ENCODE measurements at places on chromosomes 11 and 22.

DNA sequence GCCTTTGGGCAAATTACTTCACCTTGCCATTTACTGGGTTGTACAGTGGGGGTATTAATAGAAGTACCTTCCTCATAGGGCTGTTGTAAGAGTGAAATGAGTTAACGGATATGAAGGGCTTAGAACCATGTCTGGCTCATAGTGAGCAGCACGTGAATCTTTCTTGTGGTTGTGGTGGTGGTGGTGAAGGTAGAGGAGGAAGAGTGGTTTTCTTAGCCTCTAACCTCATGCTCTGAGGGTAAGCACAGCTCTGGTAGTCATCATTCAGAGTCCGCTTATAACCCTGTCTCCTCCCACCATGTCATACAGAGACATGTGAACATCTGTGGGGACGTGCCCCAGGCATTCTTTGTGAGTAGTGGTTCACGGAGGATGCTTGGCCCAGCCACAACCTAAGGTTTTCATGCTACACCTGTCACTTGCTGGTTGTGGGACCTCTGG is 43.6 kb downstream of the TEAD1 start:
- H3K36me3 ChIP-seq, result no peaks in the 10 kb centered on the region
- no peak overlapping the region for H3K27ac ChIP-seq
- H3K27me3 ChIP-seq, result no peaks in the 10 kb centered on the region
- H3K4me1 ChIP-seq, result no peaks in the 10 kb centered on the region
- no peak overlapping the region for H3K4me3 ChIP-seq

GRCh38 chr11:125036933-125037332 is 26.2 kb upstream of the SLC37A2 start:
- no peaks in the 10 kb centered on the region for H3K36me3 ChIP-seq

DNA sequence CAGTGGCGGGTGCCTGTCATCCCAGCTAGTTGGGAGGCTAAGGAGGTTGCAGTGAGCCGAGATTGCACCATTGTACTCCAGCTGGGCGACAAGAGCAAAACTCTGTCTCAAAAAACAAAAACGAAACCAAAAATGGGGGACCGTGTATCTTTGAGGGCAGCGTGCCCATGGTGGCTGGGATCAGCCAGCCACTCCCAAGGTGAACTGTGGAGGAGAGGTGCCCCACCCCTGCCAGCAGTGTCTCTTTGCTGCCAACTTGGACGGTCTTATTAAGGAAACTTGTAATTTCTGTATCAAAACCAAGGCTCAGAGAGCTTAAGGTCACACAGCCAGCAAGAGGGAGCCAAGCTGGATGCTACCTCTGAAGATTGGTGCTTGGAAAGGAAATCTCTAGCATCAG is 147.7 kb downstream of the CACNA1I start:
- H3K36me3 ChIP-seq, result no peaks in the 10 kb centered on the region
- H3K4me3 ChIP-seq, result no peak overlapping the region
- no peak for DNase-seq
- H3K4me1 ChIP-seq, result no peaks in the 10 kb centered on the region
- no peaks in the 10 kb centered on the region for H3K27me3 ChIP-seq

- H3K4me1 ChIP-seq, result peaks cover 29% of the 10 kb centered on the region
- no peak for DNase-seq
- no peaks in the 10 kb centered on the region for H3K36me3 ChIP-seq
Observed at GRCh38 chr11:7514099-7514591, 346 bp downstream of the PPFIBP2 start.

- H3K4me3 ChIP-seq, result peak overlapping the region; percentile 100
- peaks cover 11% of the 10 kb centered on the region for H3K4me1 ChIP-seq
- H3K36me3 ChIP-seq, result no peaks in the 10 kb centered on the region
- no peaks in the 10 kb centered on the region for H3K27me3 ChIP-seq
- no peak for DNase-seq
- H3K27ac ChIP-seq, result no peak overlapping the region
Observed at GRCh38 chr11:69674267-69674885, 777 bp downstream of the LTO1 start.

DNA sequence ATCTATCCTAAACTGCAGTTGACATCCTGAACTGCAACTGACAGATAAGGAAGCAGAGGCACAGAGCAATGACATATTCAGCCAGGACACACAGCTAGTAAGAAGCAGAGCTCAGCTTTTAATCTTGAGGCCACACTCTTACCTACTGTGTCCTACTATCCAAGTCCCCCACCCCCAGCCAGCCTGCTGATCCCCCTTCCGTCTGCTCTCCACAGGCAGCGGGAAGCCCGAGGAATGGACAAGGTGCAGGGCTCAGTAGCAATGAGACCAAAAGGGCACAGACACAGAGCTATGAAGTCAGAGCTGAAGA is 4.3 kb downstream of the POLR3H start:
- no peaks in the 10 kb centered on the region for H3K27me3 ChIP-seq
- no peak for DNase-seq
- H3K27ac ChIP-seq, result no peak overlapping the region
- H3K4me1 ChIP-seq, result peaks cover 16% of the 10 kb centered on the region
- H3K36me3 ChIP-seq, result no peaks in the 10 kb centered on the region

GRCh38 chr22:25492841-25493734 is 71.4 kb upstream of the GRK3 start:
- H3K4me1 ChIP-seq, result peaks cover 4% of the 10 kb centered on the region
- H3K36me3 ChIP-seq, result no peaks in the 10 kb centered on the region
- DNase-seq, result peak; percentile 23
- no peak overlapping the region for H3K4me3 ChIP-seq

DNA sequence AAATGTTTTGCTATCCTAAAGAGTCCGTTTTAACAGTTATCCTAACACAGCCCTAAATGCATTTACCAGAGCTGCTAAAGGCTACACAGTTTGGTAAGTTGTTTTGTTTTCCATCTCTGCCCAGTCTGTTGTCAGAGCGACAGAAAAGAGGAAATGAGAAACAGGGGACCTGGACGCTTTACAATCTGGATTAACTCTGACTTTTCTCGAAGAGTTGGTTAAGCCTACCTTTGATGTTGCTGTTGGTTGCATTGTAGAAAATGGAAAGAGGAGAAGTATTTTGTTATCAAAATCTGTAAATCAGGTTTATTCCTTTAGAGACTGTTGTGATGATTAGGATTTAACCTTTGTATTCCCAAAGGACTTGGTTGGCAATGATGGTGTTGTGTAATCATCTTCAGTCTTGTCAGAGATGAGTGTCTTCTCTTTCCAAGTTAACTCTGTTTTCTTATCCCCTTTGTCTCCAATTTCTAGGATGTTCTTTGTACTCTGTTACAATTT is 481 bp downstream of the ANGPTL5 start:
- no peaks in the 10 kb centered on the region for H3K27me3 ChIP-seq
- H3K27ac ChIP-seq, result no peak overlapping the region
- DNase-seq, result no peak
- H3K4me3 ChIP-seq, result peak overlapping the region; percentile 75

DNA sequence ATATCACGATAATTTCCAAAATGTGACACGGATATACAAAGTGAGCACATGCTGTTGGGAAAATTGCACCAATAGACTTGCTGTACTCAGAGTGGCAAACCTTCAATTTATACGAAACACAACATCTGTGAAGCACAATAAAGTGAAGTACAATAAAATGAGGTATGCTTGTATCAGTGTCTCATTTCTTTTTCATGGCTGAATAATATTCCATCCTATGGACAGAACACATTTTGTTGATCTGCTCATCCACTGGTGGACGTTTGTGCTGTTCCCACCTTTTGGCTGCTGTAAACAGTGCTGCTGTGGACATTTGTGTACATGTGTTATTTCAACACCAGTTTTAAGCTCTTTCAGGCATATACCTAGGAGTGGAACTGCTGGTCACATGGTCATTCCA is 78.7 kb upstream of the CCND1 start:
- no peaks in the 10 kb centered on the region for H3K4me1 ChIP-seq
- H3K27me3 ChIP-seq, result no peaks in the 10 kb centered on the region
- DNase-seq, result no peak
- no peak overlapping the region for H3K4me3 ChIP-seq
- no peaks in the 10 kb centered on the region for H3K36me3 ChIP-seq

DNA sequence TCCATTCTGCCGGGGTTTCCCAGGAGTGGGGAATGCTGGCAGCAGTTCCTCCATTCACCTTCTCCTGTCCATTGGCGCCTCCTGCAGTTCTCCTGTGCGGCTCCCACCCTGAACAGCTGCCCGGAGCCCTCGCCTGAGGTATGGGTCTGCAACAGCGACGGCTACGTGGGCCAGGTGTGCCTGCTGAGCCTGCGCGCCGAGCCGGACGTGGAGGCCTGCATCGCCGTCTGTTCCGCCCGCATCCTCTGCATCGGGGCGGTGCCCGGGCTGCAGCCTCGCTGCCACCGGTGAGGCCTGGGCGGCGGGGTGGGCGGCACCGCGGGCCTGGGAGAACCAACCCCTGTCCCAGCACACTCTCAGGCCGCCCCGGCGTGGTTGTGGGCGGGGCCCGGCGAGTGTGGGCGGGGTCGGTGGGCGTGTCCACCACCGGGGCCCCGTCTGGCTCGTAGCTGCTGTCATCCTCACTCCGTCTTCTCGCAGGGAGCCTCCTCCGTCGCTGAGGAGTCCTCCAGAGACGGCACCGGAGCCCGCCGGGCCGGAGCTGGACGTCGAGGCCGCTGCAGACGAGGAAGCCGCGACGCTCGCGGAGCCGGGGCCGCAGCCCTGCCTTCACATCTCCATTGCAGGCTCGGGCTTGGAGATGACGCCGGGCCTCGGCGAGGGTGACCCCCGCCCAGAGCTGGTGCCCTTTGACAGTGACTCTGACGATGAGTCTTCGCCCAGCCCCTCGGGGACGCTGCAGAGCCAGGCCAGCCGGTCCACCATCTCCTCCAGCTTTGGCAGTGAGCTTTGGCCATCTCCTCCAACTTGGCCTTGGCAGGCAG is 14.0 kb upstream of the RELT start:
- no peak for DNase-seq
- H3K27ac ChIP-seq, result no peak overlapping the region
- no peaks in the 10 kb centered on the region for H3K27me3 ChIP-seq

All from pancreas (tissue), 10 donors.